ENCODE measurements at places on chromosomes 1 and 21. TPM values are rescaled to one million over a fixed set of nuclear protein-coding genes. Genes with fewer than 3 reads are reported as not detected.

BTG2 gene
- 147 TPM for total RNA-seq

NMNAT2 gene
- total RNA-seq = 8.2 TPM

GRCh38 chr1:155379631-155380090 is 59.0 kb downstream of the RUSC1 start:
- H3K4me1 ChIP-seq = no peaks in the 10 kb centered on the region
- peak overlapping the region; percentile 66 for H3K27ac ChIP-seq
- peak overlapping the region; percentile 7 for H3K4me3 ChIP-seq
- H3K36me3 ChIP-seq = peaks cover 14% of the 10 kb centered on the region
- no peaks in the 10 kb centered on the region for H3K27me3 ChIP-seq
- DNase-seq = no peak

- peaks cover 11% of the 10 kb centered on the region for H3K4me1 ChIP-seq
- no peak overlapping the region for H3K4me3 ChIP-seq
Observed at GRCh38 chr1:168141871-168142385, 5.2 kb upstream of the GPR161 start.

DNA sequence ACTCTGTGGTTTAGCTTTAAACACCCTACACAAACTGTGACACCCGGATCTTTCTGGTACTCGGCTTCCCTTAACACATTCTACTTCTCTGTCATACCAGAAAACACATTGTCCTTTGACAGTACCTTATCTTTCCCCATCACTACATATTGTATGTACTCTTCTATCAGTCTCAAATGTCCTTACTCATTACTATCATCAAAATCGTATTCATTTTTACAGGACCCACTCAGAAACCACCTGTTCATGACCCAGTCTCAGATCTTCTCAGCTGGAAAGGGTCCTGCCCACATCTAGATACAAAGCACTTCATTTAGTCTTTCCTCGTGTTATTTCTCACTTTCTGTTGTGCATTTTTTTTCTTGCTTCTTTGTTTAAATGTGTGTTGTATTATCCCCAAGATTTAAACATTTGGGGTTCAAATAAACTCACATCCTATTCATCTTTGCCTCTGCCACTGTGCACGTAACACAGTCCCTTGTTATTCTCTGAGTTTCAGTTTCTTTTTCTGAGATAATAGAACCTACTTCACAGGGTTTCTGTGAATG is 27.7 kb downstream of the CD34 start:
- H3K36me3 ChIP-seq = no peaks in the 10 kb centered on the region
- no peak for DNase-seq
- H3K27ac ChIP-seq = no peak overlapping the region
- H3K4me1 ChIP-seq = peaks cover 9% of the 10 kb centered on the region
- peaks cover 54% of the 10 kb centered on the region for H3K27me3 ChIP-seq

GRCh38 chr1:167051907-167052306 is 38.3 kb downstream of the GPA33 start:
- H3K27me3 ChIP-seq = peaks cover 7% of the 10 kb centered on the region
- H3K4me3 ChIP-seq = no peak overlapping the region
- DNase-seq = no peak
- no peaks in the 10 kb centered on the region for H3K36me3 ChIP-seq
- no peak overlapping the region for H3K27ac ChIP-seq

HSD3B2 gene
- 6.1 TPM for total RNA-seq

DNA sequence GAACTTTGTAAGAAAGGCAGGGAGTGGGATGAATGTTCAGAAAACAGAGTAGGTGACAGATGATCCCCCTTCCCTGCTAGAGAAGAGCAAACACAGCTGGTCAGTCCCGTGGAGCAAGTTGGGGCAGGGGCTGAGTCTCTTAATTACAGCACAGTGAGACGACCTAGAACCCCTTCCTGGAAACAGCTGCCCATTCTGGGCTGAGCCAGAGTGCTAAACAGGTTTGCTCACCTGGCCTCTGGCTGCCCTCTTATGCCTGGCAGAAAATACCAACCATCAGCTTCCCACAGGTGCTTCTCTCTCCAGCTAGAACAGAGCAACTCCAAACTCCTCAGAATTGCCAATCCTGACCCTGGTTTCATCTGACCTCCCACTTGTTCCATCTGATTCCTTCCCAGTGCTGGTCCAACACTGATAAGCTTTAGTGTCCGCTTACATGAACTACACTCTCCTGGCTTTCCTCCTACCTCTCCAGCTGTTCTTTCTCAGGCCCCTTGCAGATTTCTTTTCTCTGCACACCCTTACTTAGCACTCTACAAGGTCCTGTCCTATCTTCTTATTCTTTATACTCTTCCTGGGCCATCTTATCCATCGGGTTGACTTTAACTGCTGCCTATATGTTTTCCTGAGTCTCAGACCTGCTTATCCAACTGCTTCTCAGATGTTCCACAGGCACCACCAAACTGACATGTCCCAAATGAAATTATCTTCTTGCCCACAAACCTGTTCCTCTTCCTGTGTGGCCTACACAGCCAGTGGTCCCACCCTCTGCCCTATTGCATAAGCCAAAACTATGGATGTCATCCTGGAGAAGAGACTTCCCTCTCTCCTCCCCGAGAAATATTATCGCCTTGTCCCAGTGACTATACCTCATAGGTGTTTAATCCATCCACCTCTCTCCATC is 22.6 kb upstream of the COL9A2 start:
- H3K4me3 ChIP-seq = no peak overlapping the region
- peaks cover 33% of the 10 kb centered on the region for H3K27me3 ChIP-seq
- no peak overlapping the region for H3K27ac ChIP-seq
- H3K36me3 ChIP-seq = no peaks in the 10 kb centered on the region
- H3K4me1 ChIP-seq = peaks cover 5% of the 10 kb centered on the region

CYP4X1 gene
- total RNA-seq = 0.31 TPM

GRCh38 chr1:51671527-51672325 is 54.8 kb downstream of the OSBPL9 start:
- peaks cover 7% of the 10 kb centered on the region for H3K36me3 ChIP-seq
- no peak overlapping the region for H3K27ac ChIP-seq
- H3K27me3 ChIP-seq = no peaks in the 10 kb centered on the region
- H3K4me3 ChIP-seq = no peak overlapping the region
- no peak for DNase-seq

DNA sequence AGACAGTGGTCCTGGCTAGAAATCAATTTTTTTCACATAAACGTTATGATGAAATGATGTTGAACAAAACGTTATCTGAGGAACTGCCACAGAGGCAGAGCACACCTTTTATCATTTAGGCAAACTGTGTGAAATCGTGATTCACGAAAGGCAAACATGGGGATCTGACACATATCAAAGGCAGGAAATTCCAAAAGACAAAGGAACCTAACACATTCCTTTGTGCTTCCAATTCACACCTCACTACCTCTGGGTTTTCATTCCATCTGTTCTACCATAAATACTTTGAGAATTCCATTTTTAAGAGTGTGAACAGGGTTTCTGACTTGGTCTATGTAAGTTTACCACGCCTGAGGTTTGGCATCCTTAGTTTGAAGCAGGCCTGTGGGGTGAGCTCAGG is 119.5 kb upstream of the KRTAP19-8 start:
- no peaks in the 10 kb centered on the region for H3K27me3 ChIP-seq
- peaks cover 26% of the 10 kb centered on the region for H3K4me1 ChIP-seq
- no peak for DNase-seq
- H3K36me3 ChIP-seq = peaks cover 30% of the 10 kb centered on the region
- H3K4me3 ChIP-seq = no peak overlapping the region
- no peak overlapping the region for H3K27ac ChIP-seq

- no peaks in the 10 kb centered on the region for H3K36me3 ChIP-seq
- no peak for DNase-seq
- peak overlapping the region; percentile 71 for H3K27ac ChIP-seq
- H3K4me1 ChIP-seq = peaks cover 48% of the 10 kb centered on the region
- H3K27me3 ChIP-seq = peaks cover 20% of the 10 kb centered on the region
- H3K4me3 ChIP-seq = no peak overlapping the region
Observed at GRCh38 chr1:3132660-3133059, 63.7 kb downstream of the PRDM16 start.

DNA sequence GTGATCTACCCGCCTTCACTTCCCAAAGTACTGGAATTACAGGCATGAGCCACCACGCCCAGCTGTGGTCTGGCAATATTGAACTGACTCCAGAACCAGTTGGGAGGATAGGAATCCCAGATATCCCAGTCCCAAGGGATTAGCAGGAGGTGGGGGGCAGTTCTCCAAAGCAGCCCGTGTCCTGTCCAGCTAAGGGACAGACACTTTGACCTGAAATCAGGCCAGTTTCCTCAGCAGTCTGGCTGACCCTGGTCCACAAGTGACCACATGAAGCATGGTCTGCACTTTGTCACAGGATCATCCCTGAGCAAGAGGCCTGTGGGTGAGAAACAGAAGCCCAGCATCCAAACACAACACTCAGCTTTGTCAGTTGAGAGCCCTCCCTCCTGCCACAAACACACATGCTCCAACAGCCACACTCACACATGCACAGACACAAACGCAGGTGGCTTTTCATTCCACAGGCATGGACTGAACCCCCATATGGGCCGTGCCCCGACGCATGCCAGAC is 2.7 kb upstream of the FDPS start:
- H3K36me3 ChIP-seq = peaks cover 3% of the 10 kb centered on the region
- peak overlapping the region; percentile 68 for H3K27ac ChIP-seq
- peaks cover 12% of the 10 kb centered on the region for H3K4me1 ChIP-seq

IFNLR1 gene
- 19.9 TPM for total RNA-seq

INAVA gene
- total RNA-seq = 37.6 TPM

- no peak for DNase-seq
- H3K27me3 ChIP-seq = peaks cover 3% of the 10 kb centered on the region
- no peaks in the 10 kb centered on the region for H3K36me3 ChIP-seq
Observed at GRCh38 chr1:184840596-184840995, 85.9 kb upstream of the EDEM3 start.

- peaks cover 3% of the 10 kb centered on the region for H3K27me3 ChIP-seq
- no peaks in the 10 kb centered on the region for H3K36me3 ChIP-seq
- no peak overlapping the region for H3K27ac ChIP-seq
- DNase-seq = no peak
- H3K4me1 ChIP-seq = peaks cover 4% of the 10 kb centered on the region
Observed at GRCh38 chr21:42381347-42381984, 14.4 kb downstream of the TMPRSS3 start.

SEMA4A gene
- 12.9 TPM for total RNA-seq

DNA sequence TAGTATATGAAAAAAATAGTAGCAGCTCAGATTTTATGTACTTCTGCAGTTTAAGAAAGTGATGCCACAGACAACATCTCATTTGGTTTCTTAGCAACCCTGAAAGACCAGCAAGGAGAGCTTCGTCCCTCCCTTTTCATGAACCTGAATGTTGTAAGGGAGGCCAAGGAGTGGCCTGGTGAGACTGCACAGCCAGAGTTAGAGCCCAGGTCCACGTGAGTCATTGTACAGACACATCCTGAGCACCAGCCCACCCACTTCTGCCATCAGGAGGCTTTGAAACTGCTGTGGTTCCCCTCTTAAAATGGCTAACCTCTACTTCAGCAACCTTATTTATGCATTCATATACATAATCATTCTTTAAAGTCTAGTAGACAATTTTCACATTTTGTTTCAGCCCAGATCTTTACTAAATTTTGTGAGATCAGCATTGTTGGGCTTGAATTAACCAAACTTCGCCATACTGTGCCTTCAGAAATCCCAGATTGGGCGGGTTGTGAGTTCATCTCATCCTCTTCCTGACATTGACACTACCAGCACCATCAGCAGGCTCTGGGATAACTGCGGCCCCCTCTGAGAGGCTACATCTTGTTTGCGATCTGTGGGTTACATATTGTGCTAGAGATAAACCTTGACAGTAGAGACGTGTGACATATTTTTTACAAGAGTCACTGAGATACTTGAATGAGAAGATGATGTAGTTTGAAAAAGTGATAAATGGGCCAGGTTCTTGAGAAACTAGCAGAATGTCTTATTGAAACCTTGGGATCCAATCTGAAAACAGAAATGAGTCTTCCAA is 106.7 kb downstream of the CAMTA1 start:
- H3K36me3 ChIP-seq = no peaks in the 10 kb centered on the region
- no peak overlapping the region for H3K4me3 ChIP-seq
- no peak for DNase-seq

- H3K4me3 ChIP-seq = peak overlapping the region; percentile 91
- peak overlapping the region; percentile 90 for H3K27ac ChIP-seq
- no peaks in the 10 kb centered on the region for H3K27me3 ChIP-seq
- peaks cover 52% of the 10 kb centered on the region for H3K4me1 ChIP-seq
- no peak for DNase-seq
Observed at GRCh38 chr1:247332623-247333361, 1.1 kb upstream of the ZNF496 start.

FAM151A gene
- 5.8 TPM for total RNA-seq

OR2W3 gene
- not detected for total RNA-seq

GRCh38 chr1:117952386-117952785 is 22.8 kb downstream of the WDR3 start:
- no peak for DNase-seq
- no peak overlapping the region for H3K4me3 ChIP-seq
- H3K27ac ChIP-seq = no peak overlapping the region
- H3K36me3 ChIP-seq = peaks cover 24% of the 10 kb centered on the region

KCNA3 gene
- 0.94 TPM for total RNA-seq

GRCh38 chr1:5651964-5652821 is 340.0 kb downstream of the NPHP4 start:
- no peak overlapping the region for H3K4me3 ChIP-seq
- H3K4me1 ChIP-seq = peaks cover 16% of the 10 kb centered on the region
- peak overlapping the region; percentile 26 for H3K27ac ChIP-seq
- DNase-seq = no peak
- H3K36me3 ChIP-seq = peaks cover 3% of the 10 kb centered on the region

GRCh38 chr1:12368646-12369045 is 138.8 kb downstream of the VPS13D start:
- H3K27me3 ChIP-seq = no peaks in the 10 kb centered on the region
- H3K36me3 ChIP-seq = peaks cover 53% of the 10 kb centered on the region
- H3K27ac ChIP-seq = no peak overlapping the region

NR1I3 gene
- not detected for total RNA-seq

- H3K27ac ChIP-seq = no peak overlapping the region
- peaks cover 5% of the 10 kb centered on the region for H3K4me1 ChIP-seq
- no peak overlapping the region for H3K4me3 ChIP-seq
- no peak for DNase-seq
- H3K27me3 ChIP-seq = peaks cover 7% of the 10 kb centered on the region
Observed at GRCh38 chr1:28175955-28176485, 470 bp downstream of the PTAFR start.

- peaks cover 12% of the 10 kb centered on the region for H3K27me3 ChIP-seq
- H3K36me3 ChIP-seq = no peaks in the 10 kb centered on the region
- no peak overlapping the region for H3K27ac ChIP-seq
- no peak for DNase-seq
Observed at GRCh38 chr1:181352695-181353094, 130.6 kb upstream of the CACNA1E start.

- H3K4me1 ChIP-seq = peaks cover 5% of the 10 kb centered on the region
- peak overlapping the region; percentile 42 for H3K27ac ChIP-seq
- no peak for DNase-seq
- H3K27me3 ChIP-seq = no peaks in the 10 kb centered on the region
- no peak overlapping the region for H3K4me3 ChIP-seq
Observed at GRCh38 chr1:205714190-205714905, 34.0 kb upstream of the SLC45A3 start.

HSF2BP gene
- 1.3 TPM for total RNA-seq

FMO4 gene
- 2.5 TPM for total RNA-seq

CFAP141 gene
- not detected for total RNA-seq

PKP1 gene
- 30.7 TPM for total RNA-seq

DNA sequence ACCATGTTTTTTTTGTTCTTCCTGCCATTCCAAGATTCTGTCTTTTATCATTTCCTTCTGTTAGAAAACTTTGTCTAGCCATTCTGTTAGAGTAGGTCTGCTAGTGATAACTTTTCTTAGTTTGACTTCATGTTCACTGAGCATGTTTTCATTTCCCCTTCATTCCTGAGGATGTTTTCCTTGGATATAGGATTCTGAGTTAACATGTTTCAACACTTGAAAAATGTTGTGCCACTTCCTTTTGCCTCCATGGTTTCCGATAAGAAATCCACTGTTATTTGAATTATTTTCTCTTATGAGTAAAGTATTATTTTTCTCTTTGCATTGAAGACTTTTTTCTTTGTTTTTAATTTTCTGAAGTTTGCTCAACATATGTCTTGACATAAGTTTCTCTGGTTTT is 66.7 kb downstream of the ATP1A1 start:
- no peak overlapping the region for H3K4me3 ChIP-seq
- DNase-seq = no peak

Data from type B pancreatic cell (in vitro differentiated cells).